Endothelial cell (in vitro differentiated cells): ENCODE measurements at places on chromosomes 4 and X. TPM values are rescaled to one million over a fixed set of nuclear protein-coding genes. Genes with fewer than 3 reads are reported as not detected.

DNA sequence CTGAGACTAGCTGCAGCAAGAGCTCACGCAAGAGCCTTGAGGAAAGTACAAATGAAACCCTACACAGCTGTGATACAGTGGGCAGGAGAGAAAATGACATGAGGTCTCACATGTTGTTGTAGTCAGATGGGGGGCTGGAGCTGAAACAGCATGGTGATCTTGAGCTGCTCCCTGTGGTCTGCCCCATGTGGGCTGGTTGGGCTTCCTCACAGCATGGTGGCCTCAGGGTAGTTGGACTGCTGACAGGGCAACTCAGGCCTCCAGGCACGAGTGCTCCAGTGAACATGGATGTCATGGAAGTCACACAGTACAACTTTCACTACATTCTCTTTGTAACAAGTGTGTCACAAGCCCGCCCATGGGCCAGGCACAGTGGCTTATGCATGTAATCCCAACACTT is 3.4 kb upstream of the MAN2B2 start:
- peaks cover 15% of the 10 kb centered on the region for H3K27me3 ChIP-seq
- H3K27ac ChIP-seq: no peak overlapping the region
- DNase-seq: no peak

GRCh38 chr4:175891851-175892250 is 79.8 kb upstream of the GPM6A start:
- no peak overlapping the region for H3K4me3 ChIP-seq
- DNase-seq: no peak
- no peaks in the 10 kb centered on the region for H3K4me1 ChIP-seq

DNA sequence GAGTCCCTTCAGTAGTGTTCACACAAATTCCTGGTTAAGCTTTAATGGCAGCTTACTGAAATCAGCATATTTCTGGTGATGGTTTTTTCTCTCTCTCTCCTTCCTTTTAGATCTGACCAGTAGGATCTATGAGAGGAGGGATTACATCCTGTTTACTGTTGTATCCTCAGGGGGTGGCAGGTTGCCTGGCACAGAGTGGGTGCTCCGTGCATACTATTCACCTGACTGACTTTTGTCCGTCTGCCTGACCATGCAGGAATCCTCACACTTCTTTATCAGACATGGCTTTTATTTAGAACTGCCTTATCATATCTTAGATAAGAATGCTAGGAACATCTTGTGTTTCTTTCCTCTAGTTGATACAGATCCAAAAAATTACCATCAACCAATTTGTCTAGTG is 29.6 kb downstream of the MCUB start:
- no peaks in the 10 kb centered on the region for H3K27me3 ChIP-seq
- DNase-seq: no peak
- peaks cover 7% of the 10 kb centered on the region for H3K36me3 ChIP-seq
- peaks cover 2% of the 10 kb centered on the region for H3K4me1 ChIP-seq
- H3K27ac ChIP-seq: no peak overlapping the region
- H3K4me3 ChIP-seq: no peak overlapping the region

GRCh38 chrX:129982300-129983251 is at the start of gene BCORL1:
Gene BCORL1 (plus strand): TSS chrX:129982635. CDS start chrX:130005232, 22,597 bp downstream.
- peaks cover 32% of the 10 kb centered on the region for H3K4me1 ChIP-seq
- H3K36me3 ChIP-seq: no peaks in the 10 kb centered on the region
- no peak within 1 kb of the TSS for H3K4me3 ChIP-seq
- DNase-seq: peak; percentile 77
- peaks cover 1% of the 10 kb centered on the region for H3K27me3 ChIP-seq

- H3K27me3 ChIP-seq: peaks cover 2% of the 10 kb centered on the region
- H3K4me1 ChIP-seq: peaks cover 31% of the 10 kb centered on the region
Measured at GRCh38 chrX:78104447-78105176, 564 bp downstream of the PGK1 start.

- no peak for DNase-seq
- H3K27ac ChIP-seq: no peak overlapping the region
- peak overlapping the region; percentile 40 for H3K4me3 ChIP-seq
Measured at GRCh38 chr4:78766026-78766425, 10.1 kb upstream of the BMP2K start.

The SSX2B gene
- not detected for total RNA-seq

The LDB2 gene
- 268 TPM for total RNA-seq
